ENCODE measurements at places on chromosomes 1 and 21. TPM values are rescaled to one million over a fixed set of nuclear protein-coding genes. Genes with fewer than 3 reads are reported as not detected.

DNA sequence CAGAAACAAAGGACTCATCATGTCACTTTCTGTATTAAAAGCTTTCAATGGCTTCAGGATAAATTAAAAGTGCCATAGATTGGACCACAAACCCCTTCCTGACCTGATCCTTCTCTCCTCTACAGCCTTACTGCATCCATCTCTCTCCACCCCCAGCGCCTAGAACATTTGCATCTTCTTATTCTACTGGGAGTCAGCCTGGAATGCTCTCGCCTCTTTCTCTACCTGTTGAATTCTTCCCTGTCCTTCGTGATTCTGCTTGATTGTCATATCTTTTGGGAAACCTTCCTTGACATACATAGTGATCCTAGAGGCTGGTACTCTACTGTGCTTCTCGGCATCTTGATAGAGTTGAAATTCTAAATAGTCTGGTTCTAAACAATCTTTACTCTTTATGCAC lies 332.0 kb upstream of the PBX1 start:
- no peak for DNase-seq

DNA sequence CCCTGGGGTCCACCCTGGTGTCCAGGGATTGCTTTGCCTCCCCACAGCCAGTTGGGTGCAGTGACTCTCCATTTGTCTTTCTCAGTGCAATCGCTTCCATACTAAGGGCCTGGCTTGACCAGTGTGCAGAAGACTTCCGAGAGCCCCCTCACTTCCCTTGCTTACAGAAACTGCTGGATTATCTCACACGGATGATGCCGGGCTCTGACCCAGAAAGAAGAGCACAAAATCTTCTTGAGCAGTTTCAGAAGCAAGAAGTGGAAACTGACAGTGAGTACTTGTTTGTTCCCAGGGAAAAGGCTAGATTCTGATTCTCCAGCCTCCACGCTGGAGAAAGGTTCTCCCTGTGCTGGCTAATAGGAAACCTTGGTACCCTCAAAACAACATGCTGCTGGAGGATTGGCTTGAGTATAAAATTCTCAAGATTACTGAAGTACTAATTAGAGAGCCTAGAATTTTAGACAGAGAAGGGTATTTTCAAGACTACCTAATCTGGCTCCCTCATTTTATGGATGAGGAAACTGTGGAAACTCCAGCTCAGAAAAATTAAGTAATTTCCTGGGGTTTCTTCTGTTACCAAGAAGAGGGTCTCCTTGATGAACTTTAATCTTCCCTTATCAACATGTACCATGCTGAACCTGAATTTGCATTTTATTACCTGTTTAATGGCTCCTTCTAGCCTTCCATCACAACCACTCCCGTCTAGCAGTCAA lies 75.8 kb downstream of the RGL1 start:
- no peak for DNase-seq

NBPF26 gene
- total RNA-seq = 0.54 TPM

IL23R gene
- not detected for total RNA-seq

- DNase-seq = no peak
These were observed 222.2 kb downstream of the NRIP1 start for GRCh38 chr21:14842601-14843000.

Measured in Right ventricle myocardium inferior (tissue), 1 donor.